ENCODE measurements at places on chromosomes 11 and 22. TPM values are rescaled to one million over a fixed set of nuclear protein-coding genes. Genes with fewer than 3 reads are reported as not detected.
A peak's percentile ranks its signal among the peaks of the same experiment; 100 is the strongest.

SLC7A4 gene
- not detected for total RNA-seq

- H3K36me3 ChIP-seq: no peaks in the 10 kb centered on the region
- no peaks in the 10 kb centered on the region for H3K27me3 ChIP-seq
- no peak for DNase-seq
- H3K4me1 ChIP-seq: peaks cover 12% of the 10 kb centered on the region
- no peak overlapping the region for H3K4me3 ChIP-seq
Observed at GRCh38 chr11:12066799-12067508, 43.4 kb upstream of the MICAL2 start.

- H3K36me3 ChIP-seq: no peaks in the 10 kb centered on the region
- no peaks in the 10 kb centered on the region for H3K4me1 ChIP-seq
- H3K27ac ChIP-seq: no peak overlapping the region
- no peak for DNase-seq
Observed at GRCh38 chr11:11435635-11436034, 82.6 kb upstream of the CSNK2A3 start.

PANX2 gene
- 5.1 TPM for total RNA-seq

- no peak overlapping the region for H3K4me3 ChIP-seq
- H3K27ac ChIP-seq: no peak overlapping the region
- H3K36me3 ChIP-seq: no peaks in the 10 kb centered on the region
- no peaks in the 10 kb centered on the region for H3K27me3 ChIP-seq
- no peaks in the 10 kb centered on the region for H3K4me1 ChIP-seq
Observed at GRCh38 chr11:8293171-8293570, 29.5 kb upstream of the LMO1 start.

DNA sequence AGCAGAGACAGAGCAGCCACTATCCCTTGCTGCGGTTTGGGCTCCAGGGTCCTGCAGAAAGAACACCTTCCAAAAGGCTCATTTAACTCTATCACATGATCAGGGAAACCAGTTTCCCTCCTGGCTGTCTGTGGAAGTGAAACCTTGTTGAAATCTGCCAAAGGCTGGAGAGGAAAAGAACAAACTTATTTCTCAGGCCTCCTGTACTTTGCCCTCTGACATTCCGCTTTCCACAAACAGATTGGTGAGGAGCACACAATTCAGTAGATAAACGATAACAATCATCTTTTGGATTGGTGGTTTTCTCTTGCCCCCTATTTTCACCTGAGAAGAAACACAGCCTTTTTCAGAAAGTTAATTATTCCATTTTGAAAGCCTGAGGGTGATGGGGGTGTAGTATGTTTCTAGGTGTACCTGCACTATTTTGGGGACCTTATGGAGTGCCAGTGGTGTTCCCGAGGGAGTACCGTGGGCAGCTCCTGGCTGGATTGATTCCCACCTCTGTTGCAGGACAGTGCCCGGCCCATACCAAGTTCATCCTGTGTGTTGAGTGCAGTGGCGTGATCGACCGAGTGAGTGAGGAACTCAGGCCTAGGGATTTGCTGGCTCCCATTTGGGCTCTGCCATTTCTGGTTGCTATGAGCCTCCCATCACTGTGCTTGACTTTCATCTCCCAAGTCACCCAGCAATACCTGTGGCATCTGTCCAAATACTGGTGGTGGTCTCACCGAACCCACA, 102.0 kb downstream of the TBC1D22A start:
- H3K4me3 ChIP-seq: no peak overlapping the region
- H3K4me1 ChIP-seq: no peaks in the 10 kb centered on the region
- no peak for DNase-seq
- H3K27ac ChIP-seq: no peak overlapping the region
- no peaks in the 10 kb centered on the region for H3K27me3 ChIP-seq

OR56A1 gene
- total RNA-seq: not detected

OR51B2 gene
- not detected for total RNA-seq

SLC22A9 gene
- total RNA-seq: not detected

CSNK2A3 gene
- total RNA-seq: not detected

GRCh38 chr11:103662880-103663279, 373.6 kb upstream of the DDI1 start:
- H3K4me3 ChIP-seq: no peak overlapping the region
- DNase-seq: peak; percentile 28
- no peaks in the 10 kb centered on the region for H3K36me3 ChIP-seq

- no peak overlapping the region for H3K27ac ChIP-seq
- no peak for DNase-seq
- H3K4me3 ChIP-seq: no peak overlapping the region
- H3K27me3 ChIP-seq: no peaks in the 10 kb centered on the region
- no peaks in the 10 kb centered on the region for H3K36me3 ChIP-seq
Observed at GRCh38 chr22:49033616-49034015, 794.1 kb downstream of the BRD1 start.

CEP164 gene
- 48.4 TPM for total RNA-seq

GRCh38 chr11:117878939-117879475, 2.5 kb upstream of the FXYD6 start:
- H3K27me3 ChIP-seq: peaks cover 61% of the 10 kb centered on the region
- H3K4me3 ChIP-seq: no peak overlapping the region
- H3K36me3 ChIP-seq: no peaks in the 10 kb centered on the region
- no peaks in the 10 kb centered on the region for H3K4me1 ChIP-seq
- DNase-seq: no peak
- no peak overlapping the region for H3K27ac ChIP-seq

GRCh38 chr11:104175769-104176168, 11.8 kb upstream of the PDGFD start:
- no peak overlapping the region for H3K27ac ChIP-seq
- no peaks in the 10 kb centered on the region for H3K36me3 ChIP-seq
- no peak for DNase-seq

PITPNM1 gene
- total RNA-seq: 26.4 TPM

SCGB1A1 gene
- total RNA-seq: not detected

DNA sequence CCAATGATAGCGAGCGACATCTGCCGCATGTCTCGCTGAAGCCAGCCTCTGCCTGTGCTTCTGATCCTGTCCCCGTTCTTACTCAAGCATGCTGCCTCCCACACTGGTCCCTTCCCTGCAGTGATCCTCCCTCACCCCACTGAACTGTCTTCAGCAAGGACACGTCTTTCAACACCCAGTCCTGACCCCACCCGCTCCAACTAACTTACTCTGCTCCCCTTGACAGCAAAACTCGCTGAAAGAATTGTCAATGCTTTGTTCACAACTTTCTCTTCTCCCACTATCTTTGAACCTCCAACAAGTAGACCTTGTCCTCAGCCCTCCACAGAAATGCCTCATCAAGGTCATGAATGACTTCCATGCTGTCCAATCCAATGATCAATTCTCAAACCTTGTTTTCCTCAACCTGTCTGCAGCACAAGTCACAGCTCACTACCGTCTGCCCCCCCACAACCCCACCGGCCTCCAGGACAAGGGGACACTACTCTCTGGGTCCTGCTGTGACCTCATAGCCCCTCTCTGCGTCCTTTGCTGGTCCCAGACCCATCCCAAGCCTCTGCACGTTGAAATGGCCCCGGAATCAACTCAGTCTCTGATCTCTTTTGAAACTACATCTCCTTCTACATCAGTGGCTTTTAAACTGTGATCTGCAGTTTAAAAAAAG, 108.0 kb downstream of the MICAL3 start:
- H3K36me3 ChIP-seq: no peaks in the 10 kb centered on the region
- H3K27me3 ChIP-seq: no peaks in the 10 kb centered on the region
- DNase-seq: no peak
- H3K4me1 ChIP-seq: peaks cover 18% of the 10 kb centered on the region
- H3K4me3 ChIP-seq: no peak overlapping the region

SLC43A3 gene
- total RNA-seq: 68.9 TPM

- no peak overlapping the region for H3K4me3 ChIP-seq
- H3K4me1 ChIP-seq: no peaks in the 10 kb centered on the region
- no peaks in the 10 kb centered on the region for H3K27me3 ChIP-seq
- no peaks in the 10 kb centered on the region for H3K36me3 ChIP-seq
- no peak overlapping the region for H3K27ac ChIP-seq
Observed at GRCh38 chr22:48715511-48715910, 1112.2 kb downstream of the BRD1 start.

DNA sequence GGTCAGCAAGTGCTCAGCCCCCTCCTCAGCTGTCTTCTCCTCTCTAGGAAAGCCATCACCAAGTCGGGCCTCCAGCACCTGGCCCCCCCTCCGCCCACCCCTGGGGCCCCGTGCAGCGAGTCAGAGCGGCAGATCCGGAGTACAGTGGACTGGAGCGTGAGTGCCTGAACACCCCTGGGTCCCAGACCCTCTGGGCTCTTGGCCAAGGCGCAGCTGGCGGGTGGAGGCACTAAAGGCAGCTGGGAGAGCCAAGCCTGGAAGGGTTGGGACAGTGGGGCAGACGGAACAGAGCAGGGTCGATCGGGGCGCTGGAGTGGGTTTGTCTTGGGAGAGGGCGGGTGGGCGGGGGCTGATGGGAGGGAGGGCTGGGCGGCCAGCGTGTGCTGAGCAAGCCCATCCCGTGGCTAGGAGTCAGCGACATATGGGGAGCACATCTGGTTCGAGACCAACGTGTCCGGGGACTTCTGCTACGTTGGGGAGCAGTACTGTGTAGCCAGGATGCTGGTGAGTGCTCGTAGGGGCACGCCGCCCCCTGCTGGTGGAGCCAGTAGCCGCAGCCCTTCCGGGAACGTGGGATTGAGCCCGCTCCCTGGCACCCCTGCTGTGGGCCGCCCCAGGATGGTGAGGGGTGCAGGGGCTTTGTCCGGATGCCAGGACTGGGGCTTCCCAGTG, 14.1 kb upstream of the MDK start:
- H3K4me3 ChIP-seq: no peak overlapping the region
- H3K27me3 ChIP-seq: no peaks in the 10 kb centered on the region
- no peak overlapping the region for H3K27ac ChIP-seq
- peaks cover 18% of the 10 kb centered on the region for H3K4me1 ChIP-seq
- DNase-seq: peak; percentile 43

DNA sequence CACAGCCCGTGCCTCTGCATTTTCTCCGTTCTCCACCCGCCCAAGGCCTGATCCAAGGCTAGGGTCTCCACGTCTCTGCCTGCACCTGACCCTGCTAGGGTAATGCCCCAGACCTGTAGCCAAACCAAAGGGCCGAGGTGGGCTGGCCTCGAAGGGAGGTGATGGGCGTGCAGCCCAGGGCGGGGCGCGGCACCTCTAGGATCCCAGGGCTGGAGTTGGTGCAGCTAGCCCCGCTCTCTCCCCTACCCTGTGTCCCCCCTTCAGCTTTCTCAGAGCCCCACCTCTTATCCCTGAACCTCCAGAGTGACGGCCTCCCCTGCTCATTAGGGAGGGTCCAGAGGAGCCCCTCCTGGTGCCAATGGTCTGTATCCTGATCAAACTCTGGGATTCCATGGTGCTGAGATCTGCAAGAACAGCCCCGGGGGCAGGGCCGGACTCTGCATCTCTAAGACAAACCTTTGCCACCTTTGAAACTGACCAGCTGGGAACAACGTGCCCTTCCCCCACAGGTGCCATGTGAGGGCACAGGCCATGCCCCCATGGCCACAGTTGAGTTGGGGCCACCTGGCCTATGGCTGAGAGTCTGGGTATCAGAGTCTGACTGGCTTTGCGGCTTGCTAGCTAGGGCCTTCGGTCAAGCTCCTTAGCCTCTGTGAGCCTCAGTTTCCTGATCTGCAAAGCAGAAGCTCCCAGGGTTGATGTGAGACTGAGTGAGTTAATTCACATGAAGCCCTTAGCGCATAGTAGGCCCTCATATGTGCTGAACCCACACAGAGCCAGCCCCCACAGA, 23.1 kb upstream of the CBX7 start:
- no peaks in the 10 kb centered on the region for H3K27me3 ChIP-seq
- peak; percentile 64 for DNase-seq
- no peak overlapping the region for H3K4me3 ChIP-seq
- H3K27ac ChIP-seq: peak overlapping the region; percentile 99

GRCh38 chr11:44310463-44311272, 729 bp upstream of the ALX4 start:
- DNase-seq: no peak
- peaks cover 91% of the 10 kb centered on the region for H3K27me3 ChIP-seq
- peaks cover 3% of the 10 kb centered on the region for H3K4me1 ChIP-seq
- H3K36me3 ChIP-seq: no peaks in the 10 kb centered on the region
